Stimulated activated CD4-positive, alpha-beta T cell treated with anti-CD3 and anti-CD28 coated beads, Interleukin-2, amount 100 ng/mL, for 24 hours (primary cell): ENCODE measurements at places on chromosomes 5 and 9.
A peak's percentile ranks its signal among the peaks of the same experiment; 100 is the strongest.

- DNase-seq, result no peak
Observed at GRCh38 chr9:132942541-132943182, 1.8 kb downstream of the TSC1 start.

- no peak for DNase-seq
Observed at GRCh38 chr9:115413766-115414382, 295.9 kb upstream of the TNC start.

DNA sequence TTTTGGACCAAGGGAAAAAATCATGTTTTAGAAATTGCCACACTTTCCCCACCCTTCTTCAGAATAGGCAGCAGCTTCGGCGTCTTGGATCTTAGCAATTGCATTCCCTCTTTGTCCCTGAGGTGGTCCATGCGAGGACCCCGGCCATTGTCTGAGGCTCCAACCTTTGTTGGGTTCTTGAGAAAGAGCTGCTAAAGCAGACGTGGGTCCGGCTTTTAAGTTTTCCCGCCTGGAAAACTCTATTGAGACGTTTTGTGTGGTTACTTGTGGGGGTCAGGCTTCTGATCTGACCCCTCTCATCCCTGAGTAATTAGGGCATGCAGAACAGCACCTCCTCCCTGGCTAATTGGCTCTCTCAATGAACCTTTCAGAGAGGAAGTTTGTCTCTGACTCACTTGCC lies 509.6 kb upstream of the TNC start:
- DNase-seq, result no peak

DNA sequence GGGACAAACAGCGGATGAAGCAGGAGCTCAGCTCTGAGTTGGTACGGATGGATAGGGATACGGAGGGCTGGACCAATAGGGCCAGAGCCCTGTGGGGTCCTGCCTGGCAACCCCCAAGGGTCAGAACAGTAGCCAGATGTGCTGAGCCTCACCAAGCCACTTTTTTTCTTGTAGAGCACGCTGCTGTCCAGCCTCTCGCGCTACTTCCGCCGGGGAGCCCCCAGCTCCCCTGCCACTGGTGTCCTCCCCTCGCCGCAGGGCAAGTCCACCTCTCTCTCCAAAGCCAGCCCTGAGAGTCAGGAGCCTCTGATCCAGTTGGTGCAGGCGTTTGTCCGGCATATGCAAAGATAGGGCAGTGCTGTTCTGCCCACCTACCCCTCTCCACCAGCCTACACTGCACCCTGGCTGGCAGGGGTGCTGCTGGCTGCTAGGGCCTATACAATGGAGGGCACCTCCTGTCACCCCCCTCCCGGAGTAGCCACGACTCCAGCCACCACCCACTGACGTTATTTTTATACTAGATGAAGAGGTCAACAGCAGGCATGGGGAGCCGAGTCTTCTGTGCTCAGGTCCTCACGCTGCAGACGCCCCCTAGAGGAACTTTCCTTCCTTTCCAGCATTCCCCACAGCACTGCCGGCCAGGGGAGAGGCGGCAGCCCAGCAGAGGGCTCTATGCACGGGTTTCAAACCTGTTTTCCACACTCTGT lies 21.6 kb downstream of the SH3GLB2 start:
- DNase-seq, result peak; percentile 58

GRCh38 chr5:51227963-51228470 lies 155.2 kb upstream of the ISL1 start:
- no peak for DNase-seq

- DNase-seq, result no peak
Observed at GRCh38 chr5:14582797-14583137, 1.2 kb downstream of the OTULINL start.

GRCh38 chr5:97737608-97738007 lies 554.6 kb upstream of the RIOK2 start:
- DNase-seq, result no peak

GRCh38 chr9:87421734-87422133 lies 75.9 kb upstream of the DAPK1 start:
- no peak for DNase-seq

DNA sequence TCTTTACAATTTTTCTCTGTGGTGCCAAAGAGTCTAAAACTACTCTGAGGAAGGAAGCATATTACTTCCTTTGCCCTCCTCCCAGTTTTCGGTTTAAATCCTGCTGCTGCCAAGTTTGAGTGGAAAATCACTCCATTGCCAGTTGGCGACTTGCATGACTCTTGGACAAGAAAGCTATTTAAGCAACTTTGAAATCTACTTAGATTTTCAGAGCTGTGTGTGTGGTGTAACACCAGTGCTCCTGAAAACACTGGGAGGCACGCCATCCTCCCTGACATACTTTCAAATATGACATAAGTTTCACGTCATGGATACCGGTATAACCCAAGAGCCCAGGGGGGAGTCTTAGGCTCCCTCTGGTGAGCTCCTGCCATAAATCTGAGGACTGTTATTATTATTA lies 83.5 kb upstream of the RIOK2 start:
- no peak for DNase-seq

GRCh38 chr5:143562935-143563334 lies 159.4 kb upstream of the NR3C1 start:
- no peak for DNase-seq

- DNase-seq, result no peak
Observed at GRCh38 chr9:114497727-114498382, 7.4 kb downstream of the WHRN start.

GRCh38 chr5:32684260-32684659 lies 26.9 kb upstream of the NPR3 start:
- no peak for DNase-seq

DNA sequence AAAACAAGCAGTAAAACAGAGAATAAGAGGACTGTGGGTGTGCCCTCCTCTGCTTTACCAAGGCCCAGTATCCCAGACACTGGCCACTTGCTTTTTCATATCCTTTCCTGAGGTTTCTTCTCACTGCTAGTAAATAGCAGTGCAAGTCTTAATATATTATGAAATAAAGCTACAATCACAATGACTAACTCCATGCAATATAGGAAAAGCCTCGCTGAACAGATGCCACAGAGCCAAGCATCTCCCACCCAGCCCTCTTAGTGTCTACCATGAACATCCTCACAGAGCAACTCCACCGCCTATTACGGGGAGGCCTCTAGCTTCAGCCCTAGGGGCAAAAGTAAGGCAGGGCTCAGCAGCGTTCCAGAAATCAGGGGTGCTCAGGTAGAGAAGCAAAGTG lies 130.7 kb upstream of the LHFPL2 start:
- no peak for DNase-seq

GRCh38 chr9:38756702-38757101 lies 36.8 kb upstream of the FAM240B start:
- no peak for DNase-seq

GRCh38 chr9:4228606-4229005 lies 71.3 kb downstream of the GLIS3 start:
- no peak for DNase-seq

GRCh38 chr5:136772491-136772890 lies 407.1 kb upstream of the TRPC7 start:
- no peak for DNase-seq

GRCh38 chr5:110054240-110054639 lies 364.5 kb downstream of the MAN2A1 start:
- DNase-seq, result peak; percentile 49

- no peak for DNase-seq
Observed at GRCh38 chr5:140018920-140019644, 24.0 kb downstream of the NRG2 start.

- no peak for DNase-seq
Observed at GRCh38 chr5:167934551-167934971, 356.9 kb upstream of the WWC1 start.

- DNase-seq, result no peak
Observed at GRCh38 chr5:156764176-156764971, 85.7 kb upstream of the PPP1R2B start.

DNA sequence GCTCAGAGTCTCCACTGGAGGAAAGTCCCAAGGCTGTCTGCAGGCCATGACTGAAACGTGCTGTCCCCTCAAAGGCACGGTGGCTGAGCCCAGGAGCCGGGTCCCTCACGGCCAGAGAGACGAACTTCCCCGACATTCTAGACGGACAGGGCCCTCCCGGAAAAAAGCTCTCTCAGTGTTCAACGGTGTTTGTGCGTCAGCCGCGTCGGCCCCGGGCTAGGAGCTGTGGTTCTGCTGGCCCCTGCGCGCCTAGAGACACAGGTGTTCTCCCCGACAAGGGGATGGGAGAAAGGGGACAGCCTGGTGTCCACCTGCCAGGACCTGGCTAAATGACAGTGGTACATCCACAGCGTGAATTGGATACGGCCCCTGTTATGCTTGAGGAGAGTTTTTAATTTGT lies 5.8 kb upstream of the GPSM1 start:
- no peak for DNase-seq

DNA sequence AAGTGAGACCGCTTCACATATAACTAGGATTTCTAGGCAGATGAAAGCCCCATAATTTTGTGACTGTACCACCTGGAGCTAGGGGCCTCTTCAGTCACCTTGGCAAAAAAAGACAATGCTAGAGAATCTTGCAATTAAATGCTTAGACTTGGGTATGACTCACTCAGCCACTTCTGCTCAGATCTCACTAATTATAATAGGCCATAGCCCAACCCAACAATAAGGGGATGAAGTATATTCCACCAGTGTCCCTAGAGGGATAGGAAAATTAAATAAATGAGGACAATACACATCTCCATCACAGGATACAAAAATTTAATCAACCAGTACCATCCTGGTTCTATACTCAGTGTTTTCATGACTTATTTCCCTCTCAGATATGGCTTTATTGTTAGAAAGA lies 1079.9 kb upstream of the C9orf72 start:
- no peak for DNase-seq

GRCh38 chr9:5095795-5096194 lies 89.6 kb downstream of the INSL6 start:
- DNase-seq, result no peak

GRCh38 chr9:115369322-115369957 lies 251.5 kb upstream of the TNC start:
- DNase-seq, result no peak

GRCh38 chr5:178667101-178667500 lies 40.3 kb upstream of the CLK4 start:
- no peak for DNase-seq

GRCh38 chr9:104905153-104905901 lies 22.6 kb downstream of the ABCA1 start:
- no peak for DNase-seq

DNA sequence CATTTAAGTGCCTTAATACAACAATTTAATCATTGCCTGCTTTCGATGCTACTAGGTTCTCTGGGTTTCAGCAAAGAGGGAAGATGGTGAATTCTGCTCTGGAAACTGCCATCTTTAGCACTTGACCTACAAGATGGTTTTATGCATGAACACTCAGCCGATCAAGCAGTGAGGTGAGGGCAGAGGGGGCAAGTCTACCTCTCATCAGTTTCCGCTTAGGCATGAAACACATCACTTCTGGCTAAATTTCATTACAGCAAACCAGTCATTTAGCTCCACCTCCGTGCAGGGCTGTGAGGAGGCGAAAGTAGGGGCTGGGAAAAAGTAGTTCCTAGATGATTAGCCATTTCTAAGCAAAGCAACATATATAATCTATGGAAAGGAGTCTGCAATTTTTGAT lies 1018.0 kb downstream of the CDH18 start:
- no peak for DNase-seq

- DNase-seq, result no peak
Observed at GRCh38 chr5:38585816-38586215, 29.4 kb upstream of the LIFR start.

- peak; percentile 83 for DNase-seq
Observed at GRCh38 chr5:111158105-111158744, 66.0 kb upstream of the CAMK4 start.

DNA sequence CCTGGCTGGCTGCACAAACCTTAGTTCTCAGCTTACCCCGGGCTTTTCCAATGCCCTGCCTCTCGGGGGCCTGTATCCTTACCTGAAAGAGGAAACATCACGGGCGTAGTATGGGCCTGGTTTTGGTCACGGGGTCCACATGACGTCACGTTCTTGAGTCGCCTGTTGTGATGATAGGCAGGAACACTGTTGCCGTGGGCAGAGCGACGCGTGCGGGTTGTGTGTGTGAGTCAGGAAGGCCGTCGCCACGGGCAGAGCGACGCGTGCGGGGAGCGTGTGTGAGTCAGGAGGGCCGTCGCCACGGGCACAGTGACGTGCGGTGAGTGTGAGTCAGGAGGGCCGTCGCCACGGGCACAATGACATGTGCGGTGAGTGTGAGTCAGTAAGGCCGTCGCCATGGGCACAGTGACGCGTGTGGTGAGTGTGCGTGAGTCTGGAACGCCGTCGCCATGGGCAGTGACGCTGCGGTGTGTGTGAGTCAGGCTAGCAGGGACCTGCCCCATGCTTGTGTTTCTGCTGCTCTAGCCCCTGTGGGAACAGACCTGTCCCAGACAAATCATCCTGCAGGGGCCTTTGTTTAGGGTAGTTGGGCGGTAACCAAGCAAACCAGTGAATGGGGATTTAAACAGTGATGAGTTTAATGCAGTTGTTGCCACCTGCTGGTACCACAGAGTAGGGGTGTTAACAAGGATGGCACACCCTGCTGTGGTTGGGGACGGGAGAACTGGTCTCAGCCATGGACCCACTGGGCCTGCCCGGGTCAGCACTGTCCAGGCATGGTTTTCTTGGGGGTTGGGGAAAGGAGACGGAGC lies 19.8 kb downstream of the TRIP13 start:
- peak; percentile 75 for DNase-seq

DNA sequence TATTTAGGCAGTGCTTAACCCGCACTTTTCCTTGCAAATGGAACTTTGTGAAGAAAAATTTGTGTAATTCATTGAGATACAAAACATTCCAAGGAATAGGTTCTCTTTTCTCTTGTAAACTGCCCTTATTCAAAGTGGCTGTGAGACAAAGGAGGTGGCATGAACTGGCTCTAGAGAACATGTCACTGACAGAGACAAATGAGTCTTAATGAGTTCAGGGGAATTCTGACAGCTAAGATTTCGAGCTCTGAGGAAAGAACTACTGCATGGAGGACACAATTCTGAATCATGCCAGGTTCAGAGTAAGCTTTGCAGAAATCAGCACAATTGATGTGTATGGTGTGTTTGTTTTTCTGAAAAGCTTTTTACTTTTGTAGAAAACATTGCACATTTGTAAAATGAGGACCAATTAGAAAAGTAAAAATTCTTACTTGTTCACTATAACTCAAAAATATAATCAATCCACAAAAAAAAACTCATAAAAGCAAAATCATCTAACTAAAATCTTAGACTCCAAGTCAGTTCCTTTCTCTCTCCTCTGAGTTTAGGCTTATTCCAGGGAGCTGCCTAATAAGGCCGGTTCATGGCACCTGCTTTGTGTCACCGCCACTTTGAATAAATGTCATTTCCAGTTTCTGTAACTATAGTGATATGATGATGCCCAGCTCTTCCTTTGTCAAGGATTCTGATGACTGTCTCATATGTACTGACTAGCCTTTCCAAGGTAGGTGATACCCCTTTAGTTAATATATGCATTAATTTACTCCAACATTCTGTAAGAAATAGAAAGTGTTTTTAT lies 163.2 kb downstream of the HCN1 start:
- no peak for DNase-seq

DNA sequence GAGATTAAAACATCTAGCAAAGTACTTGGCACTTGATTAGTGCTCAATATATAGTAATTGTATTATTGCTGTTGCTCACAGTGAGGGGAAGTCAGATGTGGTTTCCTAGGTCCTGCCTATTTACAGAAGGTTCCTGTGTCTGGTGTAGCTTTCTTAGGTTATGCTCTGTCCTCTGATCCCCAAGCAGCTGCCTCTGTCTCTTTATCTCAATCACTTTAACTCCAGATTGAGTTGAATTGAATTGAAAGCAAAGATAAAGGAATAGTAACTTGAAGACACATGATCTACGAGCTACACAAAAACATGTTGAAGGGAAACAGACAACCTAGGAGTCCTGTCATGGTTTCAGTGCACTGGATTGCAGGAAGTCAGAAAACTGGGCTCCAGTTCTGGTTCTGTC lies 113.9 kb upstream of the ADAMTSL1 start:
- no peak for DNase-seq

- DNase-seq, result peak; percentile 15
Observed at GRCh38 chr5:37721447-37721871, 118.4 kb downstream of the GDNF start.
